ENCODE measurements at places on chromosomes 4 and X.

DNA sequence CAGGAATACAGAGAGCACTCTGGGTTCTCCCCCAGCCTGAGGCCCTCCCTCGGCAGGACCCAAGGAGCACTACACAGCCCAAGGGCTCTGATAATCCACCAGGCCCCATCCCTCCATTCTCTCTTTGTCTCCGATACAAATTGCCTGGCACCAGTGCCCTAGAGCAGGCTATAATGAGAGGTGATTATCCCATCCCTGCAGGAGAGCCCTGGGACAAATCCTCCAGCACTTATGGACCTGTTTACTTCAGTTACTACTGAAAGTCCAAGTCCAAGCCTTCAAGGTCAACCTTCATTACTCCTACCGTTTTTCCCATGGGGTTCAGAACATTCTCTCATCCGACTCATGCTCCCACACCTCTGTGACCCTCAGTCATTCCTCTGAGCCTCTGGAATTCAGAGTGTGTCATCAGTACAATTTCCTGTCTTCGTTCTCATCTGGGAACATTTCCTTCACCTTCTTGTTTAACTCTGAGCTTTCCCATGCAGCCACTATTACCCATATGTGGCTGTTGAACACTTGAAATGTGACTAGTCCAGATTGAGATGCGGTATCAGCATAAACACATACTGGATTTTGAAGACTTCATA, 299.0 kb downstream of the RAPGEF2 start:
- DNase-seq: no peak

- peak; percentile 64 for DNase-seq
These were observed 626 bp downstream of the TBC1D1 start for GRCh38 chr4:37891260-37892159.

DNA sequence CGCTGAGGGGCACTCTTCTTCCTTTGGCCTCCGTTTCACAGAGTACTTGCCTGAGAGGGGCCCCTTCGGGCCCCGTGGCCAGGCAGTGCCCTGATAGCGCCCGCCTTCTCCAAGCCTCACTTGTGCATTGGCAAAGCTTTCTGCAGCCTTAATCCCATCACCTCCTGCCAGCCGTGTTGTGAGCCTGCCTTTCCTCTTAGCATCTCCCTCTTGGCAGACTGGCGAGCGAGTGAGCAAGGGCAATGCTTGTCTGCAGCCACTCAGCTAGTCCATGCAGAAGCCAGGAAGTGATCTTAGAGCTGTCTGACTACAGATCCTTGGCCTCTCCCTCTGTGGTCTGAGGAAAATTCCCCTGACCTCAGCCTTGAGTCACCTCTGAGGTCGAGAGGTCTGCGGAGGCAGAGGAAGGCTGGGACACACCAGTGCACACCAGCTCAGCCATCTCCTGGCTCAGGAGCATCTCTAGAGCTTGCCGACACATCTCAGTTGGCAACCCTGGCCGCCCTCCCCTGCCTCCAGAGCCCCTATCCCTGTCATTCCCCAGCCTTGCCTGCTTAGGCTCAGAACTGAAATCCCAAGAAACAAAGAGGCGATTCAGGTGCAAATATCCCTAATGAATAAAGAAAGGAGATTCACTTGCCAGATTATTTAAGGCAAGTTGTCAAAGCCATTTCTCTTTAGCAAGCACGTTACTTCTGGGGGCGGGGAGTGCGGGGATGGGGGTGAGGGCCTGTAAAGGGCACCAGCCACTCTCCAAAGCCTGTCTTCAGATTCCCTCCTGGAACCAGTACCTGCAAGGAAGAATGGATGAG, 143.5 kb upstream of the MAMLD1 start:
- no peak for DNase-seq

DNA sequence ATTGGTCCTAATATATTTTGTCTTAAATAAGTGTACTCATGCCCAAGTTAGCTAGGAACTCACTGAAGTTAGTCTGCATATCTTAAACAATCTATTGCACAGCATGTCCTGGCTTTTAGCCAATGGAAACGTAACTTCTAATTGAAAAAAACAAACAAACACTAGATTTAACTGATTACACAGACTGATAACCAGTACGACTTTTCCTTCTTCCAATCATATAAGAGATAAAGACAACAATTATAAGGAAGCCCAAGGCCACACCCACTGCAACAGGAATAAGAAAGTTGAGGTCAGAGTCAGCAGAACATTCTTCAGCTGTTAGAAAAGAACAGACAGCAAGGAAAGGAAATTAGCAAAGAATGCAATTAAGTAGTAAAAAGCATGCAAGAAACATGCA, 40.8 kb downstream of the LAMP2 start:
- no peak for DNase-seq

DNA sequence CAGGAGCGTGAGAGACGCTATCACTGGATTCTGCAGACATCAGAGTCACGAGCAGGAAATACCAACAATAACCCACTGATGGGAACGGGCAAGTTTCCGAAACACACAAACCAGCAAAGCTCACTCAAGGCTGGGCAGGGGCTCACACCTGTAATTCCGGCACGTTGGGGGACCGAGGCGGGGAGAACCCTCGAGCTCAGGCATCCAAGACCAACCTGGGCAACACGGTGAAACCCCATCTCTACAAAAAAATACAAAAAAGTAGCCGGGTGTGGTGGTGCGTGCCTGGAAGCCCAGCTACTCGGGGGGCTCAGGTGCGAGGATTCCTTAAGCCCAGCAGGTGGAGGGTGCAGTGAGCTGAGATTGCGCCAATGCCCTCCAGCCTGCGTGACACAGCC, 17.2 kb upstream of the GTPBP6 start:
- DNase-seq: no peak

DNA sequence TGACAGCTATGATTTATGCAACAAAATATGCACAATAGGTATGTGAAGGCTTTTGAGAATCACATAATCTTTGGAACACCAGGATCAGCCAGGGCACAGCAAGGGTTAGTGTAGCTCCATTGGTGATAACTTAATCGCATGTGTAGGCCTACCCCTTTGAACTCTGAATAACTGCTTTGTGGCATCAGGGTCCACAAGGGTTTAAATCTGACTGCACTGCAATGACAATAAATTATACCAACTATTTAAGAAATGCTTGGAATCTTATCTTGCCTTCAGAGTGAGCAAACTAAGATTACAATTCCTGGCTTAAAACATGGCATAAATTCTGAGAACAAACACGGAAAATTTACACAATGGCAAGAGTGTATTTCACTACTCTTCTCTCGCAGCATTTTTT, 245.8 kb downstream of the FBXO8 start:
- no peak for DNase-seq

DNA sequence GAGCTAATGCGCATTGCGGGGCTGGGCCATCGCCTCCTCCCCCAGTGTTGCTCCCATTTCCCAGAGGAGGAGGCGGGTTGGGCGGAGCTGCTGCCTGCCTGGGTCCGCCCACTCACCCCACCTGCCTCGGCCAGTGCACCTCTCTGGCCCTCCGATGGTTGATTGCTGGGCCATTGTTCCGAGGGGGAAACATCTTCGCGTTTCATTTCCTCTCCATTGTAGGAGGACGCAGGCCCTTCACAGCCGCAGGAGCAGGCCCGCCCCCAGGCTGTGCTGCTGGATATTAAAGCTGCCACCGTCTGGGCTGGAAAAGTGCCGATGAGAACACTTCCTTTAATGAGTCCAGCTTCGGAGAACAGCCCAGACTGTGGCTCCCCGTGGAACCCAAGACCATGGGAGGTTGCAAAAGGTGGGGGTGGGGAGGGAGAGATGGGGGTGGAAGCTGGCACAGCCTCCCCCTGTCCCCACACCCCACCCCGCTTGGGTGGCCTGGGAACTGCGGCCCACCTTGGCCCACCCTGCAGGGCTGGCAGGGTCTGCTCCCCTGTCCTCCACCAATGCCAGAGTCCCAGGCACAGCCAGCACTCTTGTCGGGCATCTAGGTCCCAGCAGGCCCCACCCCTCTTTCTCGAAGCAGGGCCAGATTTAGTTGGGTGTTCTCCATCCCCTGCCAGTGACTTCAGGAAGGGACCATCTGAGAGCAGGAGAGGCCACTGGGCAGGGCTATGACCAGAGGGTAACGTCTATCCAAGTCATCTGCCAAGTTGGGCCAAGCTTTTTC, 96.6 kb downstream of the ADRA2C start:
- DNase-seq: no peak

DNA sequence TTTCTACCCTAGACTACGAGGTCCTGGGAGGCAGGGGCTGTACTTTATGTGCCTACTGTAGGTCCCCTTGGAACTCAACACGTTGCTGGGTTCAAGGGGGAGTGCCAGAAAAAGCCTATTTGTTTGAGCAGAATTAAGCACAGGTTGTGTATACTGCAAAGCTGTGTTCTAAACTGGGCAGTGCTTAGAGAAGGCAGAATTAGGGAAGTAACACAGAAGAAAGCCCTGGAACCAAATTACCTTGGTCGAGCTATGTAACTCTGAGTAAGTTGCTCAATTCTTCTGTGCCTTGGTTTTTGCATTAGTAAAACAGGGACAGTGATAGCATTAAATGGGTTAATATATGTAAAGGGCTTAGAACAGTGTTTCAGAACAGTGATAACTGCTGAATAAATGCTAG, 245.0 kb upstream of the SFRP2 start:
- DNase-seq: no peak

DNA sequence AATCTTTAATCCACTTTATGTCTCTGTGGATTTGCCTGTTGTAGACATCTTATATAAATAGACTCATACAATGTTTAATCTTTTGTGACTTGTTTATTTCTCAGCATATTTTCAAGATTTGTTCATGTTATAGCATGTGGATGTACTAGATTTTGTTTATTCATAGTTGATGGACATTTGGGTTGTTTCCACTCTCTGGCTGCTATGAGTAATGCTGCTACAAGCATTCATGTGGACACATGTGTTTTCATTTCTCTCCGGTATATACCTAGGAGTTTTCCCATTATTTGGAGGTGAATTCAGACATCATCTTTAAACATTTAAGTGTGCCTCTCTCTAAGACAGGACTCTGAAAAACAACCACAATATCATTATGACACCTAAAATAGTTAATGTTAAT, 2.3 kb downstream of the IKBKG start:
- DNase-seq: no peak

- DNase-seq: no peak
These were observed 69.5 kb downstream of the FRYL start for GRCh38 chr4:48710446-48711209.

All from CD4-positive, alpha-beta T cell treated with Interleukin-17A for 4 hours (primary cell).